ENCODE measurements at places on chromosomes 1 and 21. TPM values are rescaled to one million over a fixed set of nuclear protein-coding genes. Genes with fewer than 3 reads are reported as not detected.

RNPC3 gene
- 36.2 TPM for polyA plus RNA-seq

ARID4B gene
- 44.2 TPM for polyA plus RNA-seq

FCRL4 gene
- not detected for polyA plus RNA-seq

VN1R5 gene
- not detected for polyA plus RNA-seq

- no peak for DNase-seq
Observed at GRCh38 chr1:23524163-23524562, 6.9 kb downstream of the E2F2 start.

GRCh38 chr1:218156595-218156994 lies 128.5 kb upstream of the RRP15 start:
- DNase-seq: no peak

- DNase-seq: no peak
Observed at GRCh38 chr21:35291973-35292627, 243.0 kb upstream of the RUNX1 start.

GRCh38 chr1:198610362-198610761 lies 28.5 kb upstream of the PTPRC start:
- DNase-seq: no peak

DNA sequence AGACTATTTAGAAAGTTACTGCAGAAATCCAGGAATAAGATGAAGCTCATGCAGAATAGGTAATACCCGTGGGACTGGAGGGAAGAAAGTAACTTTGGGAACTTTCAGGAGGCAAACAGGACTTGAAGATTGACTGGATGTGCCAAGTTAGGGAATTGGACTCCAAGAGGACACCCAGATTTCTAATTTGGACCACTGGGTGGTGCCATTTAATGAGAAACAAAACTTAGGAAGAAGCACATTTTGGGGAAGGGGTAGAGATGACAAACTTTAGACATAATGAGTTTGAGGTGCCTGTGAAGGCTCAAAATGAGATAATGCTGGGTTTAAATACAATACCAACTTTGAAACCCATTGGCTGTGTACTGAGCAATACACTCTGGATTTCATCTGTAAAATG lies 3.3 kb upstream of the B4GALT3 start:
- DNase-seq: no peak

DNA sequence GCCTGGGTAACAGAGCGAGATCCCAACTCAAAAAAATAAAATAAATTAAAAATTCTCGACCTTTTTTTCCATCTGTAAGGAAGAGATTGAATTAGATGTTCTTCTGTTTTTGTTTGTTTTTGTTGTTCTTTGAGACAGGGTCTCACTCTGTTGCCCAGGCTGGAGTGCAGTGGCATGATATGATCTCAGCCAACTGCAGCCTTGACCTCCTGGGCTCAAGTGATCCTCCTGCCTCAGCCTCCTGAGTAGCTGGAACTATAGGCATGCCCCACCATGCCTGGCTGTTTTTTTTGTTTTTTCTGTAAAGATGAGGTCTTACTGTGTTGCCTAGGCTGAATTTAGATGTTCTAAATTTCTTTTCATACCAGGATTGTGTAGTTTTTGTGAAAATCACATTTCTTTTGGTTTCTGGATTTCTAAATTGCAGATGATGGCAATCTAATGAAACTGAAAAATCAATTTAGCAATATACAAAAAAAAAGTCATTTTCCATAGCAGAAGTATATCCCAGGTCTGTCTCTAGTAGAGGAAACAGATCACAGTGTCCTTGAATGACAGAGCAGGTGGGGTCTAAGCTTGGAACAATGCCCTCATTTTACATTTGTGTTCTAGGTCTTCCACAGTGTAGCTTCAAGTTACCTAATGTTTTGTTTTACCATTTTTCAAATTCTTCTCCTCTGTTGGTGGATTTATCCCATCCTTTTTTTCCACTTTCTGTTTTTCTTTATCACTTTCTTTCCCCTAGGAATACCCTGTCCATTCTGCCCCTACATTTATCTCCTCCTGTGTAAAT lies 20.3 kb downstream of the ZYG11A start:
- no peak for DNase-seq

GRCh38 chr1:45325851-45326506 lies 716 bp upstream of the HPDL start:
- no peak for DNase-seq

All from left renal cortex interstitium (tissue), 4 donors.